ENCODE measurements at places on chromosomes 2 and 18. TPM values are rescaled to one million over a fixed set of nuclear protein-coding genes. Genes with fewer than 3 reads are reported as not detected.

Gene TLX2
- total RNA-seq, result 0.36 TPM

Gene BOLL
- total RNA-seq, result not detected

Gene DCTN1
- 107 TPM for total RNA-seq

Gene CXCR2
- not detected for total RNA-seq

Gene DSG3
- not detected for total RNA-seq
